Stimulated activated memory B cell treated with anti-CD40 and anti-IgM and Interleukin-4, amounts not matched to agents 10 μg/mL and 1 μg/mL and 100 μg/mL, for 72 hours (primary cell): ENCODE measurements at places on chromosomes 5 and 9.
A peak's percentile ranks its signal among the peaks of the same experiment; 100 is the strongest.

GRCh38 chr9:105093685-105094084, 150.8 kb upstream of the SLC44A1 start:
- ATAC-seq = no peak

DNA sequence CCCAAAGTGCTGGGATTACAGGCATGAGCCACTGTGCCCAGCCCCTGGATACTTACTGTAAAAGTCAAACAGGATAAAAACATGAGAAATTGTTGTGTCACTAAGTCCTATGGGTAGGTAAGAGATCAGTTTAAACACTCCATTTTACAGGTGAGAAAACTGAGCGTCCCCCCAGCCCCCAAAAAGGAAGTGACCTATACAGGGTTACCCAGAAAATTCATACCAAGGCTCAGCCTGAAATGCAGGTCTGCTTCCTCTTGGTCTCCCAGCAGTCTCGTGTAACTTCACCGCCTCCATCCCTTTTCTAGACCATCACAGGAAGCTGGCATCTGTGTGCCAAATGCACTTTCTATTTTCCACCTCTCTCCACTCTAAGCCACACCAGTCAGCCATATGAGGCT, 57.2 kb downstream of the TMOD1 start:
- ATAC-seq = no peak

DNA sequence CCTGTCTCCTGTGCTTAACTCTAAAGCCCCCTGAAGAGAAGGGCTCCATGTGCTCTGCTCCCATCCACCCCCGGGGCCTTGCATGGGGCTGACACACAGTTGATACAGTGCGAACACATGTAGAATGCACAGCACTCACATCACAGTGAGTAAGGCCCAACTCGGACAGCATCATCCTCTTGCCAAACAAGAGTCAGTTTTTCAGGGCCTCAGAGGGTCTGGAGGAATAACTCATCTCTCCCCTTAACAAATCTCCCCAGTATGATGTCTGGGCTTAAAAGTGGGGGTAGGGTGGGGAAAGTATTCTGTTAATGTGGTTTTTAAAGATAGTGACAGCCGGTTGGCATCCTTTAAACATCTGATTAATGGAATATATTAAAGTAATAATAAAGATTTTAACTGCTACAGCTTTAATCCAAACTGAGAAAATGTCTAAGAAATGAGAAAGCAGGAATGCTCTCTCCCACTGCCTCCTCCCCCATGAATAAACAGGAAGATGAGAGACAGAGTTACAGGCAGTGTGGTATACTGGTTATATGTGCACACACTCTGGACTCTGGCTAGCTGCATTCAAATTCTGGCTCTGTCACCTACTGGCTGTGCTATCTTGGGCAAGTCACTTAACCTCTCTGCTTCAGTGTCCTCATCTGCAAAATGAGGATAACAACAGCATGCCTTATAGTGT, 22.5 kb downstream of the APBA1 start:
- ATAC-seq = no peak

- no peak for ATAC-seq
These were observed 935 bp upstream of the MSX2 start for GRCh38 chr5:174723315-174723978.

- ATAC-seq = no peak
These were observed 853 bp downstream of the DCP2 start for GRCh38 chr5:112977440-112977861.

- no peak for ATAC-seq
These were observed 137.6 kb downstream of the CCDC192 start for GRCh38 chr5:127840809-127841208.

DNA sequence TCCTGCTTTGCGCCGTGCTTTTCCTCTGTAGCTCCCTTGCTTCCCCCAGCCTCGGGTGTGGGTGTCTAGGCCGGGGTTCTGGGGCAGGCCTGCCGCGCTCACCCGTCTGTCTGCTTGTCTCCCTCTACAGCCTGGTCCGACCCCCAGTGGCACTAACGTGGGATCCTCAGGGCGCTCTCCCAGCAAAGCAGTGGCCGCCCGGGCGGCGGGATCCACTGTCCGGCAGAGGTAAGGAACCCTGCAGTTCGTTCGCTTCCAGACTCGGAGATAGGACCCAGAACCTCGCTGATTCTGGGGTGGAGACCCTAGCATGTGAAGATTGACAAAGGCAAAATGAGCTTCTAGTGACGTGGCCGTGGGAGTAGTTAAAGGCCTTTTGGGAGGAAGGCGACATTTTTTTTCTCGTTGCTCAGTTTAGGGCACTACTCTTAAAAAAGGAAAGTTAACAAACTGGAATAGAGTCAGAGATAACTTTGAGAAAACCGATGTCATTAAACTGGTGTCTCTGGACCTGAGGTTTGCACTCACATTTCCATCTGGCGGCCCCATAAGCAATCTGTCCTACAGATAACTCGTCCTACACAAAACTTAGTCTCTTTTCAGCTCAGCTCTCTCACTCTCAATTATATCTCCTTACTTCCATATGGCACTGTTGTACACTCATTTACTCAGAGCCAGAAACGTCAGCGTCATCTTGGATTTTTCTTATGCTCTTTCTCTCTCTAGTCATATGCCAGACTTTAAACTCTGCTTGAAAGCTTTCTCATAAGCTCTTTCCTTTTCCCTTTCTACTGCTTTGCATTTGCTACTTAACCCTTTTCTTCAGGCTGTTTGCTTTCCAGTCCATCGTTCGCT, 561 bp downstream of the SEC61B start:
- peak; percentile 25 for ATAC-seq

DNA sequence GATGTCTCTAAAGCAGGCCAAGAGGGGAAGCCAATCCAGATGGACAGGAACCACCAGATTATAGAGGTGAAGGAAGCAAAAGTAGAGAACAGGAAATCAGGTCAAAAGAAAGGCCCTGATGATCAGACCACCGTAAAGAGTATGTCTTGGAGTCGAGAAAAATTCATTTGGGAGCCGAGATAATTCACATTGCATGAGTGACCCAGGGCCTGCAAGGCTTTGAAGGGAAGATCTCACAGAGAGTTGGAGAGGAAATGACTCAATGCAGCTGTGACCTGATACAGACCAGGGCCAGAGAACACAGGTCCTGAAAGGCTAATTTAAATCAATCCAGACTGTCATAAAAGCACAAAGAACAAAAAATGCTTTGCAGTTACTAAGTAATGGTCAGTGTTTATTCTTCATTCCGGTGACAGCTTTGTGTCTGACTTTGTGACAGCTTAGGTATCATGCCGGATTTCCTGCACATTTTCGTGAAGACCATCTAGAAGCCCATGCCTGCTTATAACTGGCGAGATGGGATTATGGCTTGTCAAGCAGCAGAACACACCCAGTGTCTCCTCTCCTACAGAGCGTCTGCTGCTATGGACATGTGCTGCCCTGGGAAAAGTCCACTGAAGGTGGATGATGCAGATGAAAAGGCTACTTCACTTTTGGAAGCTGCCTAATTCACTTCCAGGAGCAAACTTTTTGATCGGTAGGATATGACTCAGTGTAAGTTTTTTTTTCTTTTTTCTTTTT, 5.8 kb upstream of the ACTBL2 start:
- ATAC-seq = no peak

GRCh38 chr5:19837536-19838174, 150.3 kb downstream of the CDH18 start:
- no peak for ATAC-seq

DNA sequence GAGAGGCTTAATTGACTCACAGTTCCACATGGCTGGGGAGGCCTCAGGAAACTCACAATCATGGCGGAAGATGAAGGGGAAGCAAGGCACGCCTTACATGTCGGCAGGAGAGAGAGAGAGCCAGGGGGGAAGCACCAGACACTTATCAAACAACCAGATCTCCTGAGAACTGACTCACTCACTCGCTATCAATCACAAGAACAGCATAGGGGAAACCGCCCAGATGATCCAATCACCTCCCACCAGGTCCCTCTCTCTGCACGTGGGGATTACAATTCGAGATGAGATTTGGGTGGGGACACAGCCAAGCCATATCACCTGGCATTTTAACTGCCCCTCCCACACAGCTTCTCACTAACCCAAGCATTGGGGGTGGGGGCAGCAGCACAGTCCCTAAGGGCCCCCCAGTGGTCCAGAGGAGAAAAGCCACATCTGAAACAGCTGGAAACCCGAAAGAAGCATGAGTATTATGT, 76.1 kb upstream of the ASS1 start:
- ATAC-seq = no peak

DNA sequence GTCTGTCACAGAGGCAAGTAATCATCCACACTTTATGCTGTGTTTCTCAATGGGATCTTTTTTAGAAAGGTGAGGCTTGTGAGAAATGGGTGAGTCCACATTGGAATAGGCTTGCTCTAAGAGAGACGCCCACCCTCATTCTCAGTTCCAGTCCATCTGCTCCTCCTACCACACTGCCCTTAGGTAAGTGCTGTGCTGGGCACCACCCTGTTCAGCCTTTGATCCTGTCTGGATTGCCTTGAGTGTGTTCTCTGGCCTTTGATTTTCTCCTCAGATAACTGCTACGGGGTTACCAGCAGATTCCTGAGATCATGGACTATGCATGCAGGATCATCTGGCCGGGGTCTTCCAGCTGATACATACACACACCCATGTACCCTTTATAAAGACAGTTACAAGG, 328.6 kb downstream of the KDM4C start:
- no peak for ATAC-seq

- peak; percentile 92 for ATAC-seq
These were observed 20.3 kb downstream of the CCDC187 start for GRCh38 chr9:136283291-136284235.
